ENCODE measurements at places on chromosomes 6 and 20.

DNA sequence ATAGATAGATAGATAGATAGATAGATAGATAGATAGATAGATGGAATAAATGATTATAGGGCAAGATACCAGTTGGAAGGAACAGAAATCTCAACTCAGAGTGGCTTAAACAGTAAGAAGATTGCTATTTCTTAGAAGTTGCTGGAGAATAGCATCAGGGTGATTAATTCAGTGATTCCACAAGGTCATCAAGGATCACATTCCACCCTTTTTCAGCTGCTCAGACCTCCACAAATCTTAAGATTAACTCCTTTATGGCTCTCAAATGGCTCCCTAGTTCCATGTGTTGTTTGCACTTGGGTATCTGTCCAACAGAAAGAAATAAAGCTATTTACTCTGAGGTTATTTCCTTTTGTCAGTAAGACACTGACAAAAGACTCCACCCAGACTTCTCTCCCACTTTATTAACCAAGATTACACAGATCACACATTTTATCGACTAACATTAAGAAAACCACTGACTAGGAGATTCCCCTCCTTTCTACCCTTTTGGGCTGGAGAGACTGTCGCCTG lies 68.3 kb upstream of the KIF16B start:
- no peaks in the 10 kb centered on the region for H3K4me1 ChIP-seq
- no peaks in the 10 kb centered on the region for H3K27me3 ChIP-seq
- no peak for DNase-seq
- no peak overlapping the region for H3K27ac ChIP-seq
- no peak overlapping the region for H3K4me3 ChIP-seq

DNA sequence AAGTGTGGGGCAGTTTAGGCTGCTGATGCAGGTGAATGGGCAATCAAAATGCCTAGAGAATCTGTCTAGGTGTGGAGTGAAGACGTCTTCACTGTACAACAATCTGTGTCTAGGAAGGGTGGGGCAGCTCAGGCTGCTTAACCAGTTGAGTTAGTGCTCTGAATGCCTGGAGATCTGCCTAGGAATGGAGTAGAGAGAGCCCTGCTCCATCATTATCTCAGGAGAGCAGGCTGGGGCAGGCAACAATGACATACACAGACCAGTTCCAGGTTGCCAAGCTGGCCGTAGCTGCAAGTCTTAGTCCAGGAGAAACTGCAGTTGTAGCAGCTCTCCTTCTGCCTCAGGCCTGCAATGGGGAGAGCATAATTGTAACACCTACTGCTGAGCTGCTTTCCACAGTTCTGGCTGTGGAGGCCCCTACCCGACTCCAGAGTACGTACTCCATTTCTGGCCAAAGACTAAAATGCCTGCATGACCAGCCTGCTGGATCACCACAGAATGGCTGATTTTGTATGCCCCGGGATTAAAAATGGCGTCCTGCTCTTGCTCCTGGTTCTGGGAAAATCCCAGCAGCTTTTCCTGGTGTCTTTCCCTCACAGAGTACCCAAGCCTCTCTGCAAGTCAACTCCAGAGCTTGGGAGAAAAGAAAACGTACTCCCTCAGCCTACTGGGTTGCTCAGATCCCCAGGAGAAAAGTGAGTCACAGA lies 545.4 kb downstream of the ADGRB3 start:
- H3K27ac ChIP-seq = no peak overlapping the region
- H3K4me3 ChIP-seq = no peak overlapping the region
- no peaks in the 10 kb centered on the region for H3K36me3 ChIP-seq
- no peaks in the 10 kb centered on the region for H3K27me3 ChIP-seq
- no peaks in the 10 kb centered on the region for H3K4me1 ChIP-seq

GRCh38 chr6:1087154-1087843 lies 224.6 kb upstream of the FOXQ1 start:
- H3K27ac ChIP-seq = no peak overlapping the region
- H3K27me3 ChIP-seq = no peaks in the 10 kb centered on the region
- DNase-seq = no peak
- no peaks in the 10 kb centered on the region for H3K36me3 ChIP-seq
- no peak overlapping the region for H3K4me3 ChIP-seq
- no peaks in the 10 kb centered on the region for H3K4me1 ChIP-seq

DNA sequence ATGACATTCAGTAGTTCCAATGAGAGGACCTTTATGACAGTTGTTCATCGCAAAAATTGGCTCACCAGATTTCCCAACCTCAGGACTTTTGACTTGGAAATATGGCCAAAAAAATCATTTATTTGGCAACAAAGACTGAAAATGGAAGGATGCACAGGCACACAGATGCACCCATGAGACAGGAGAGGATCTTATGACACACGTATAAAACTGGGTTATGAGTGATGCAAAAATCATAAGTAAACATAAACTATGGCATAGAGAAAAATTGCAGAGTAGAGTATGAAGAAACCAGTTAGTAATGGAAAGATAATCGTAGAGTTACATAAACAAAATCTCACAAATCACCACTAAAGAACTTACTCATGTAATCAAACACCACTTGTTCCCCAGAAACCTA lies 546.9 kb downstream of the ADGRB3 start:
- H3K4me3 ChIP-seq = no peak overlapping the region
- no peaks in the 10 kb centered on the region for H3K4me1 ChIP-seq
- no peak overlapping the region for H3K27ac ChIP-seq
- no peaks in the 10 kb centered on the region for H3K27me3 ChIP-seq
- no peaks in the 10 kb centered on the region for H3K36me3 ChIP-seq
- DNase-seq = no peak

DNA sequence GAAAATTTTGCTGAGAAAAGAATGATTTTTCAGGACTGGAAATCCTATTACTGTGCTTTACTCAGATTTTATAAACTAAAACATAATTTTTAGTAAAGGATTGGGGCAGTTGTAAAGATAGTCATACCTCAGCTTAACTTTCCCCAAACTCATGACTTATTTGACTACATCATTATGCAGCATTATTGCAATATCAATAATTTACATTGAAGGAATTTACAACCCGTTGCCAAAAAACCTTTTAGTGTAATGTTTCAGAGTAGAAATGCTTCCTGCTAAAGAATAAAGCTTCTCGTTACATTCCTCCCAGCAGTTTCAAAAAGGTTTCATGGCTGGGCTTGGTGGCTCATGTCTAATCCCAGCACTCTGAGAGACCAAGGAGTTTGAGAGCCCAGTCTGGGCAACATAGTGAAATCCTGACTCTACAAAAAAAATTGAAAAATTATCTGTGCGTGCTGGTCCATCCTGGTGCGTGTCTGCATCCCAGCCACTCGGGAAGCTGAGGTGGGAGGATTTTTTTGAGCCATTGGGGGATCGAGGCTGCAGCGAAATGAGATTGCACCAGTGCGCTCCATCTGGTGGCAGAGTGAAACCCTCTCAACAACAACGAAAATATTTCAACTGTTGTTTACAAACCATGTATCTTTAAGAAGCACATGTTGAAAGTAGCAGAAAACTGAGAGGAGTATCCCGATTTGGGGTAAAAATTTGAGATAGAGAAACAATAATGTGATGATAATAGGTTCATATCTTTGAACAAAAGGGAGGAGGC lies 4.4 kb downstream of the AMD1 start:
- peak overlapping the region; percentile 36 for H3K27ac ChIP-seq
- H3K4me1 ChIP-seq = peaks cover 68% of the 10 kb centered on the region
- no peaks in the 10 kb centered on the region for H3K27me3 ChIP-seq
- DNase-seq = peak; percentile 63

DNA sequence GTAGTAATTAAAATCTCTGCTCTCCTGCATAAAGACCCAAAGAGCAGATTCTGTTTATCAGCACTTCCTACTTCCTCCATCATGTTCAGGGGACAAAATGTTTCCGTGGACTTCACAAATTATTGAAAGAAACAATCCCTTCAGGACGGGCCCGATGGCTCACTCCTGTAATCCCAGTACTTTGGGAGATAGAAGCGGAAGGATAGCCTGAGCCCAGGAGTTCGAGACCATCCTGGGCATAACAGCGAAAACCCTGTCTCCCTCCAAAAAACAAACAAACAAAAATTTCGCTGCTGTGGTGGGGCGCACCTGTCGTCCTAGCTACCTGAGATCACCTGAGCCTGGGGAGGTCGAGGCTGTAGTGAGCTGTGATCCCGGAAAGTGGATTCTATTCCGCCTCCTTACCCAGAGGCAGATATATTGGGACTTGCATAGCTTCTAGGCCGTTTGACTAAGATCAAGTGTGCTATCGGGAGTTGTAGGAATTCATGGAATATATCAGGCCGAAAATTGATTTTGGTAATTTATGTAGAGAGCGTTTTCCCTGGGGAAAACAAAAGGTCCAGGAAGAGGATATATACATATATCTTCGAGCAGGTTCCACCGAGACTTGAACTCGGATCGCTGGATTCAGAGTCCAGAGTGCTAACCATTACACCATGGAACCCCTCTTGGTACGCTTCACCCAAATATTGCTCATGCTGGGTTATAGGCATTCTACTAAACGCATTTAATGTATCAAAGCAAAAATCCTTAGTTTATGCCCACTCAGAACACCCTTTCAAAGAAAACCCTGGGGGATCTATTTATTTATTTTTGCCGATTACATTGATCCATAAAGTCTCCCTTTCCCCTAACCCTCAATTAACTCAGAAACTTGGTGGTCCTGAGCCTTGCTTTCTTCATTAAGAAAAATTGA lies 74.5 kb upstream of the ZNF184 start:
- H3K27me3 ChIP-seq = no peaks in the 10 kb centered on the region
- no peak overlapping the region for H3K27ac ChIP-seq
- peaks cover 13% of the 10 kb centered on the region for H3K4me1 ChIP-seq
- DNase-seq = no peak
- H3K36me3 ChIP-seq = no peaks in the 10 kb centered on the region

All from B cell (primary cell).